ENCODE measurements at places on chromosomes 1 and 21.

DNA sequence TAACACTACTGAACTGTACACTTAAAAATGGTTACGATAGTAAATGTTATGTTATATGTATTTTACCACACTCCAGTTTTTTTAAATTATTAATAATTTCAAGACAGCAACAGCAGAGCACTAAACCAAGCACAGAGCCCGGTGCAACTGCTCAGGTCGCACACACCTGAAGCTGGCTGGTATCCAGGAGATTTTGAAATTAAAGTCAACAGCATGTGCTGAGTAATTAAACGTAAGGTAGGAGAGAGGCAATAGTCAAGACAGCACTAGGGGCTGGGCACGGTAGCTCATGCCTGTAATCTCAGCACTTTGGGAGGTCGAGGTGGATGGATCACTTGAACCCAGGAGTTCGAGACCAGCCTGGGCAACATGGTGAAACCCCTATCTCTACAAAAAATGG is 35.1 kb upstream of the SLC30A10 start:
- no peak for DNase-seq

DNA sequence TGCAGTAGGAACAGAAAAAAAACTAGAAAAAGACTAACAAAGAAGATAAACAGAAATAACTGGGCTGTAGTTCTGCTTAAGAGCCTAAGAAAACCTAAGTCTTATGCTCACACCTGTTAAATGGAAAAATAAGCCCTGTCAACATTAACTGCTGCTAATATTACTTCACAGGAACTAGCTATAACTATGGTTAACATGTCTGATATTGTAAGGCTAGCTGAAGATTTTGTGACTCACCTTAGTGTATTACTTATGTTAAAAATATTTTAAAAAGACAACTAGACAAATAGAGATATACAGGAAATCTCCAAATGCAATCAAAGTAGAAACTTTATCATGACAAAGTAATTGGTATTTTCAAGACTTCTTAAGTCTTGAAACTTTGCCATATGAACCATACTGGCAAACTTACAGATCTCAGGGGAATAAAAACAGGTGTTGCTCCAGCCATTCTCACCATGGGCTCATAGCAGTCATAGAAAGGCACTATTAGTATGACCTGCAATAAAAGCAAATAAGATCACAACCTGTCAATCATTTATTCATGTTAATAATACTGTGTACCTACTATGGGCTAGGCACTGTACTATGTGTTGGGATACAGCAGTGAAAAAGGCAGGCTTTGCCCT is 30.7 kb downstream of the KYAT3 start:
- DNase-seq: no peak

DNA sequence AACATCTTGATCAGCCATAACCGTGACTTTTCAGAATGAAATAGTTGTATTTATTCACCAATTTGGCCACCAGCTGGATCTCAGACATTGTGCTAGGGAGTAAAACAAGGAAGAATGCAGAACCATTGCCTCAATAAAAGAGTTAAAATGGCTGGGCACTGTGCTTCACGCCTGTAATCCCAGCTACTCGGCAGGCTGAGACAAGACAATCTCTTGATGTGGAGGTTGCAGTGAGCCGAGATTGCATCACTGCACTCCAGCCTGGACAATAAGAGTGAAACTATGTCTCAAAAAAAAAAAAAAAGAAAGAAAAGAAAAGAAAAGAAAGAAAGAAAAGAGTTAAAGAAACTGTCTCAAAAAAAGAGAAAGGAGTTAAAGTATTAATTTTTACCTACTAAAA is 199.5 kb downstream of the TPR start:
- DNase-seq: no peak

- DNase-seq: no peak
These were observed 3.1 kb downstream of the PRDM2 start for GRCh38 chr1:13703128-13703513.

GRCh38 chr21:42624936-42625335 is 28.5 kb upstream of the PDE9A start:
- no peak for DNase-seq

GRCh38 chr1:163928651-163929050 is 606.9 kb downstream of the NUF2 start:
- DNase-seq: no peak

GRCh38 chr1:31703431-31704270 is at the start of gene COL16A1:
TSS of gene COL16A1 (minus strand) at chr1:31704017. CDS start at chr1:31702193, 1,824 bp downstream.
- DNase-seq: no peak

- DNase-seq: no peak
These were observed 20.2 kb downstream of the SLC27A3 start for GRCh38 chr1:153795330-153795837.

GRCh38 chr1:6348511-6349191 is 44.9 kb downstream of the ACOT7 start:
- peak; percentile 69 for DNase-seq

DNA sequence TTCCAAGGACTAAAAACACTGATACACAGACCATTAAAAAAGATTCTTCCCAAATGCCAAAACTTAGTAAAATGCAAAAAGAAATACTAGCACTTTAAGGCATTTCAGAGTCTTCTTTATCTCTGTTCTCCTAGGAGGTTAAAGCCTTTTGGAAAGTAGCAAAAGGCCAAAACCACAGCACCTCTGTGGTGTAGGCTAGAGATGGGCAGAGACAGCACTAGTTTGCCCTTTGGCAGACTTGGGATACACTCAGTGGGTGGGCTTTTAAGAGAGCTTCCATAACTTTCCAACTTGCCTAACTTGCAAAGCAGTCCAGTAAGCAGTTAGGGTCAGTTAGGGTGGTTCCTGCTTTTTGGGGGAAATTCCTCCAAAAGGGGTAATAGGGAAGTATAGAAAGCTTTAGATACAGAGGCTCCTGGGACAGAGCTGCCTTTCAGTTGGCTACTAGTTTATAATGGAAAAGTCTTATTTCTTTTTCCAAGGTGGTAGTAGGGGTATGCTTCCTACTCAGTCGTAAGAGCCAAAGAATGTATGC is 17.9 kb upstream of the PTCH2 start:
- no peak for DNase-seq

DNA sequence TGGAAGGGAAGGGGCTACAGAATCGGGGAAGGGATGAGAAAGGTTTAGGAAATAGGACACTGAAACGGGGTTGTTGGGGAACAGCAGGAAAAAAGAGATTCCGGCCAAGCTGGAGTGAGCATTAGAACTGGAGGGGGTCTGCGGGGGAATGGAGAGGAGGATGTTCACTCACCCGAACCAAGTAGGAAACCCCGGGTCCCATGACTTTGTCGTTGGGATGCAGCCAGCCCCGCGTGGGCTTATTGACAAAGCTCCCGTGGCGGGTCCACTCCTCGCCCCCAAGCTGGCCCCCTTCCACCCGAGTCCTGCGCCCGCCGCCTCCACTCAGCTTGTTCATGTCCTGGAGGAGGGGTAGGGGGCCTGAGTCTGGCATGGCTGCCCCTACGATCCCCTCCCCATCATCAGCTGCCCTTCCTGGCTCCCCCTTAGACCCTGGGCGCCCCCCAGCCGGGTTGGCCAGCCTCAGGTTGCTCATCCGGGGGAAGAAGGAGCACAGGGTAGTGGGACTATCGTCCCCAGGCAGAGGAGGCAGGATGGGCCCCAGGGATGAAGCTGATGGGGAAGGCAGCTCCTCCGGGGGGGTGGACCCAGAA is 591 bp downstream of the SHC1 start:
- no peak for DNase-seq

GRCh38 chr1:166112425-166112824 is 54.4 kb downstream of the FAM78B start:
- no peak for DNase-seq

DNA sequence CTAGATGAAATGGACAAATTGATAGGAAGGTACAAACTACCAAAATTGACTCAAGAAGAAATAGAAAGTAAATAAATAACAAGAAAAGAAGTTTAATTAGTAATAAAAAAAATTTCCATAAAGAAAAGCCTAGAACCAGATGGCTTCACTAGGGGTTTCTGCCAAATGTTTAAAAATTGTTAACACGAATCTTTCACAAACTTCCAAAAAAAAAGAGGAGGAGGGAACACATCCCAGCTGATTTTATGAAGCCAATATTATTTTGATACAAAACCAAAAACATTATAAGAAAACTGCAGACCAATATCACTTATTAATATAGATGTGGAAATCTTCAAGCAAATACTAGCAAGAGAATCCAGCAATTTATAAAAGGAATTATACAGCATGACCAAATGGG is 89.5 kb downstream of the COLGALT2 start:
- no peak for DNase-seq

- peak; percentile 13 for DNase-seq
These were observed 1.7 kb downstream of the FAM78B start for GRCh38 chr1:166164995-166165660.

- no peak for DNase-seq
These were observed 31.0 kb downstream of the SNX7 start for GRCh38 chr1:98692482-98692881.

GRCh38 chr21:35504277-35504676 is 455.2 kb upstream of the RUNX1 start:
- no peak for DNase-seq

DNA sequence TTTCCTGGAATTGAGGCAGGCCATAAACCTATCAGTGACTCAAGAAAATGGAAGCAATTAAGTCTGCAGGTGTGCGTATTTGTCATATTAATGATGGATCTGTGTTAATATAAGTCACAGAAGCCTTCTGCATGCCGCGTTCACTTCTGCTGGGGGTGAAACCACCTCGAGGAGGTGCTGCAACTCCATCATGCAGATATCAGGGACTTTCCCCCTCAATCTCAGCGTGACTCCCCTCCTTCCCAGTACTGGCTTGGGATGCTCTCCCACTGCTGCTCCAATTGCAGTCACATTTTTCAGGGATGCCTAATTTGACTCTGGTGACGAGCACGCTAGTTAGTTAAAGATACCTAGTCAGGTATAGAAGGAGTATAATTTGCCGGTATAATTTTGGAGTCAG is 87.5 kb downstream of the ASTN1 start:
- no peak for DNase-seq

GRCh38 chr1:198228925-198229324 is 72.1 kb downstream of the NEK7 start:
- DNase-seq: no peak

DNA sequence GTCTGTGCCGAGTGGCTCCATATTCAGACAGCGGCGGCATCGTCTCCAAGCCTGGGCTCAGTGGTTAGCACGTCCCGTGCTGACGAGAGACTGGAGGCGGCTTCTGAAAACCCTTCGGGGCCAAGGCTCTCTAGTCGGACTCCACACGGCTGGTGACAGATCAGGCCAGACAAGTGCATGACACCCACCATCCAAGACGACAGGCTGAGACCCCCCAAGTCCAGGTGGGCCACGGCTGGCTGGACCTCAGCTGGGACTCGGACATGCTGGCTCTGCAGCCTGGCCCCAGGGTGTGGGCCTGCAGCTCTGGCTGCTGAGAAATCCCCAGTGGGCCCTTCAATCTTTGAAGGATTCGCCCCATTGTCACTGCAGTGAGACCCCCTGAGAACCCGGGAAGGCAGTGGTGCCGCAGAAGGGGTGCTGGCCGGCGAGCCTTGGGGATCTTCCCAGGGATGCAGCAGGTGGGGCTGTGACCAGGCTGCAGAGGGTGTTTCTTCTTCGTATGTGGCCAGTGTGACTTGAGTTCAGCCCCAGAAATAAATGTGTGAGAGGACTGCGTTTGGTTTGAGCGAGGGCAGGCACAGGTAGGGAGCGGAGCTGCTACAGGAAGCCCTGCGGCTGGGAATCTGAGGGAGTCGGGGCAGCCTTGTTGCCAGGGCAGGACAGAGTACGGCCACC is 15.9 kb upstream of the SLC19A1 start:
- no peak for DNase-seq

DNA sequence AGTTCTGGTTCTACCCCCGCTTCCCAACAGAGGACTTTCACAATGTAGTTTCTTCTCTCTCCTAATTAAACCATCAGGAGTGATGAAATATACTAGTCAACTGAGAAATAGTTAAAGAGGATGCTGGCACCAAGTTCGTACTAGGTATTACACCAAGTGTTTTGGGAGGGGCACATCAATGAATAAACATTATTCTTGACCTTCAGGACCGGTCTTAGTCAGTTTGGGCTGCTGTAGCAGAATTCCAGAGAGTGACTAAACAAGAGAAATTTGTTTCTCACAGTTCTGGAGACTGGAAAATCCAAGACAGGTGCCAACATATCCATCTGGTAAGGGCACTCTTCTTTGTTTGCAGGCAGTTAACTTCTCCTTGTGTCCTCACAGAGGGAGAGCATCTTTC is 103.8 kb downstream of the SPATA17 start:
- no peak for DNase-seq

GRCh38 chr1:226563666-226564065 is 15.1 kb downstream of the STUM start:
- DNase-seq: no peak

DNA sequence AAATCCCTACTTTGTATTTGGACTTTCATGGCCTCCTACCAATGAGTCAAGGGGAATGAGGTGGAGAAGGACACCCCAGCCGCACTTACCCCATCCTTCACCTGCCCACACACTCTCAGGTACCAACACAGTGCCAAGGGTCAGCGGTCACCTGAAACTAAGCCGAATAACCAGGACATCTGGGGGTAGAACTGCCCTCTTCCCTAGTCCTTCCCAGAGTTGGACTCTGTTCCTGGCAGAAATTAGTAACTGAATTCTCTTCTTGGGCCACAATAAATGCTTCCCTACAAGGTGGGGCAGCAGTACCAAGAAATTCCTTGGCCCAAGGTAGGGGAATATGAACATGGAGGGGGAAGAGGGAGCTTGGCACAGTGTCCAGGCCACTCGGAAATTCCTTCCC is 7.3 kb downstream of the SLC45A3 start:
- no peak for DNase-seq

GRCh38 chr1:33375316-33375715 is 54.4 kb upstream of the A3GALT2 start:
- DNase-seq: no peak

DNA sequence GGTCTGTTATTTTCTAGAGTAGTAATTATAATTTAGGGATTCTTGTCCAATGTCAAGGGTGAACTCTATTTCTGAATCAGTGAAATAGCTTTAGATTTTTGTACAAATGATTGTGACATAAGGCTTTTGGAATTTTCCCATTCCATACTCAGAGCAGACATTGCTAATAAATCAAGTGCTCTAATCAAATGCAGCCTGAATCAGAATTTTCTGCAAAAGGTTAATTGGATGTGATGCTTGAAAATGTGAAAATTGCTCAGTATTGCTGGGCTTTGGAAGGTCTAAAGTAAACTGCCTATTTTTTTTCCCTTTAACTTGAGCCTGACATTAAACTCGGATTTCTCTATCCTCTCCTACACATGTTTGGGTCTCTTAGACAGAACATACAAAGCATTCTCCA is 23.2 kb downstream of the SGIP1 start:
- no peak for DNase-seq

GRCh38 chr1:235261243-235261642 is 66.7 kb downstream of the ARID4B start:
- no peak for DNase-seq

DNA sequence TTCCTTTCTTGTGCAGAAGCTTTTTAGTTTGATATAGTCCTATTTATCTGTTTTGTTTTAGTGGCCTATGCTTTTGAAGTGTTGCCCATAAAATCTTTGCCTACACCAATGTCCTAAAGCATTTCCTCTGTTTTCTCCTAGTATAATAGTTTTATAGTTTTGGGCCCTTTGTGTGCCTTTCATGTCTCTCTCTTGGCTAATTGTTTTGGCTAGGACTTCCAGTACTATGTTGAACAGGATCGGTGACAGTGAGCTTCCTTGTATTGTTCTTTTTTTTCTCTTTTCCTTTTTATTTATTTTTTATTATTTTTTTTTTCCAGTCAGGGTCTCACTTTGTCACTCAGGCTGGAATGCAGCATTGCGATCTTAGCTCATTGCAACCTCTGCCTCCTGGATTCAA is 47.0 kb upstream of the WARS2 start:
- DNase-seq: no peak

- no peak for DNase-seq
These were observed 158.5 kb upstream of the LMO4 start for GRCh38 chr1:87170157-87170556.

GRCh38 chr1:51575406-51576084 is 41.3 kb upstream of the OSBPL9 start:
- no peak for DNase-seq

Measured in CD4-positive, alpha-beta T cell treated with Interleukin-12 subunit alpha and Interleukin-12 subunit beta, for 1 hour (primary cell).